ENCODE measurements at places on chromosomes 3 and 15.

GRCh38 chr3:150721285-150722130, 17.8 kb upstream of the ERICH6 start:
- H3K27ac ChIP-seq: no peak overlapping the region
- no peak for DNase-seq
- peaks cover 7% of the 10 kb centered on the region for H3K4me1 ChIP-seq
- H3K27me3 ChIP-seq: no peaks in the 10 kb centered on the region
- no peak overlapping the region for H3K4me3 ChIP-seq
- H3K36me3 ChIP-seq: peaks cover 1% of the 10 kb centered on the region

DNA sequence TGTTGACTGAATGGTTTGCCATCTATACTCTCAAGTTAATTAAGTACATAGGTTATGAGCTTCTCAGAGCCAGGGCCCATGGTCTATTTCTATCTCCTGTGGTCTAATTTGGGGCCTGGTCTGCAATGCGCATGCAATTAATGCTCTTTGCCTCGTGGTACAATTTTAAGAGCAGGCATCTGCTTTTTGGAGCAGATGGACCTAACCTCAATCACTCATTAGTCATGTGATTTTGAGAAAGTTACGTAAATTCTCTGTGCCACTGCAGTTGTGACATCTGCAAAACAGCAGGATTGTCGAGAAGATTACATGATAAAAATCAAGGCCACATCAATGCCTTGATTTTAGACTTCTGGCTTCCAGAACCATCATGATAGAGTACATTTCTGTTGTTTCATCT, 543.7 kb upstream of the ADAMTS9 start:
- no peak overlapping the region for H3K27ac ChIP-seq
- H3K27me3 ChIP-seq: no peaks in the 10 kb centered on the region
- DNase-seq: no peak
- H3K4me1 ChIP-seq: no peaks in the 10 kb centered on the region
- H3K36me3 ChIP-seq: no peaks in the 10 kb centered on the region
- no peak overlapping the region for H3K4me3 ChIP-seq

DNA sequence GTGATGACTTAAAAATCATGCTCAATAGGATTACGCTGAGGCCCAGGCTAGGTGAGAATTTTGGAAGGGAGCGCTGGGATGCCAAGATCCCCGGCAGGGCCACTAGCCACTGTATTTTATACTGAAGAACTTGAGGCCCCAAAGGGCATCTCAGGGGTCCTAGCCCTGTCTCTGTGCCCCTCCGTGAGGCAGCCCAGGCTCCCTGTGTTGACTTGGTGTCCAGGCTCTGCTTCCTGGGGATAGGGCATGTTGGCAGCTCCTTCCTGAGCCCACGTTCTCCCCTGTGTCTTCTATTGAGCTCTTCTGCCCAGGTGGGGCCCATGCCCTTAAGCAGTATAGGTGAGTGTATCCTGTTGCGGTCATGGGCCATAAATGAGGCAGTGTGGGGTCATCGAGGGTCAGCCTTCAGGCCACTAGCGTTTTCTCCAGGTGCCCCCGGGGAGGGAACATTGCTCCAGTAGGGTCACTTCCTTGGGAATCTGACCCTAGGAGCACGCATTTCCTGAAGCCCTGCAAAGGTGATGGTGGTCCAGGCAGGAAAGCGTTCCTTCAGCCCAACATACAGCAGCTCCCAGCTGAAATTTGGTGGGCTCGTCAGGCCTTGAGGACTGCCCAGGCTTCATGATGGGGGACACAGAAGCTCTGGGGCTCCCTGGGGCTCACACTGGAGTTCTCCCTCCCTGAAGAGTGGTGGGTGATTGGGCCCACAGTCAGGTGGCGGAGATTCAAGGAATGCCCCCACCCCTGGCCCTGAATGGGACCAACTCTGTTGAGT, 189.4 kb downstream of the UBE3A start:
- no peak for DNase-seq
- H3K4me3 ChIP-seq: no peak overlapping the region
- H3K4me1 ChIP-seq: no peaks in the 10 kb centered on the region
- H3K27ac ChIP-seq: no peak overlapping the region
- no peaks in the 10 kb centered on the region for H3K36me3 ChIP-seq

- H3K4me1 ChIP-seq: no peaks in the 10 kb centered on the region
- no peak overlapping the region for H3K27ac ChIP-seq
- H3K4me3 ChIP-seq: no peak overlapping the region
These were observed 11.8 kb upstream of the UCN2 start for GRCh38 chr3:48575366-48575765.

- peaks cover 13% of the 10 kb centered on the region for H3K27me3 ChIP-seq
- DNase-seq: no peak
- H3K36me3 ChIP-seq: no peaks in the 10 kb centered on the region
These were observed 61.9 kb upstream of the STXBP5L start for GRCh38 chr3:120846073-120846472.

GRCh38 chr15:68561901-68562300, 16.9 kb upstream of the CORO2B start:
- no peak overlapping the region for H3K27ac ChIP-seq
- no peak for DNase-seq
- no peak overlapping the region for H3K4me3 ChIP-seq
- peaks cover 28% of the 10 kb centered on the region for H3K4me1 ChIP-seq

DNA sequence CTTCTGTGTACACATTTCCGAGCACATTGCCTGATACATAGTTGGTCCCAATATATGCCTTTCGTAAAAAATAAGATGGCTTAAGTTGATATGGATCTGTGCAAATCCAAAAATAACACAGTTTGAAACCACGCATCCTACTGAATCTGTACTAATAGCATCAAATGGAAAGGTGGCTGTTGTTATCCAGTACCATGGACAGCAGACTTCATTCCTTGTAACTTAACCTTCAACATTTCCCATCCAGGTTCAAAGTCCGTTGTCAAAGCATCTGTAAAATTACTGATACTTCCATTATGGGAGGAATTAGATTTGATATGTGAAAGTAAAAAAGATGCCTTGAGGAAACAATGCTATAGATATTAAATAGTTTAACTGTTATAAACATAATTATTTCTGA, 65.5 kb upstream of the C3orf49 start:
- H3K27ac ChIP-seq: no peak overlapping the region
- DNase-seq: no peak
- H3K27me3 ChIP-seq: peaks cover 8% of the 10 kb centered on the region
- H3K36me3 ChIP-seq: no peaks in the 10 kb centered on the region

GRCh38 chr3:108389372-108389771, 93.0 kb downstream of the HHLA2 start:
- no peak overlapping the region for H3K27ac ChIP-seq
- no peaks in the 10 kb centered on the region for H3K4me1 ChIP-seq
- peaks cover 7% of the 10 kb centered on the region for H3K27me3 ChIP-seq
- H3K36me3 ChIP-seq: no peaks in the 10 kb centered on the region

DNA sequence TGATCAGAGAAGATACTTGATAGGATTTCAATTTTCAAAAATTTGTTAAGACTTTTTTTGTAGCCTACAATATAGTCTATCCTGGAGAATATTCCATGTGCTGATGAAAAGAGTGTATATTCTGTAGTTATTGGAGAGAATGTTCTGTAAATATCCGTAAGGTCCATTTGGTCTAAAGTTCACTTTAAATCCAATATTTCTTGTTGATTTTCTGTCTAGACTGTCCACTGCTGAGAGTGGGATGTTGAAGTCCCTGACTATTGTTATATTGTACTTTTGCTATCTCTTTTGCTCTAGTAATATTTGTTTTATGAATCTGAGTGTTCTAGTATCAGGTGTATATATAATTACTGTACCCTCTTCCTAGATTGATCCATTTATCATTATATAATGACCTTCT, 406.2 kb upstream of the CNTN4 start:
- H3K27ac ChIP-seq: no peak overlapping the region
- no peaks in the 10 kb centered on the region for H3K27me3 ChIP-seq
- H3K4me3 ChIP-seq: no peak overlapping the region
- no peak for DNase-seq
- no peaks in the 10 kb centered on the region for H3K4me1 ChIP-seq

DNA sequence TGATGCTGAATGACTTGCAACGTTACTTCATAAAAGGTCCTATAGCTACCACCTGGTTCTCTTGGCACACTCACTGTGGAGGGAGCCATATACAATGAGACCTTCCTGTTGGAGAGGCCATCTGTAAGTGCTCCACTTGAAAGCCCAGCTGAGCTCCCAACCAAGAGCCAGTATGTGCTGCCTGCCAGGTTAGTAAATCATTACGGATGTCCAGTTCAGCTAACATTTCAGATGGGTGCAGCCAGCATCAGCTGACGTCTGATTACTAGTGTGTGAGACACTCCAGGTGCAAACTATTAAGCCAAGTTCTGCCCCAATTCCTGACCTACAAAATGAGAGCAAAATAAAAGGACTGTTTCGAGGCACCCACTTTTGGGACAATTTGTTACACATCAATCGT, 274.4 kb upstream of the ROBO2 start:
- H3K27ac ChIP-seq: no peak overlapping the region
- no peaks in the 10 kb centered on the region for H3K36me3 ChIP-seq
- no peak for DNase-seq
- H3K4me3 ChIP-seq: no peak overlapping the region
- no peaks in the 10 kb centered on the region for H3K27me3 ChIP-seq
- no peaks in the 10 kb centered on the region for H3K4me1 ChIP-seq

DNA sequence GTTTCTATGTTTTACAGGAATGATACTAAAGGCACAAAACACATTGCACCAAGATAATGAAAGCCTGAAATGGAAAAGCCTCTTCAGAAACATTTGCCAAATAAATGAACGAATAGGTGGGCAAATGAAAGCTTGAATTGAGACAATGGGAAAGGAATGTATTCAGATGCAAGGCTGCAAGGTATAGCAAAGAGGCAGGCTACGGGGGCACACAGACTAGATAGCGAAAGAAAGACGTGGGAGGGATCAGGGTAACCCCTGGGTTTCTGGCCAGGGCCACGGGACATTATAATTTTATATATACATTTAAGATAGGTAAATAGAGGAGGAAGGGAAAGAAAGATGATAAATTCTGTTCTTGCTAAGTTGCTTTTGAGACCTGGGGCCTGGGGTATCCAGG, 95.9 kb upstream of the NLGN1 start:
- H3K4me1 ChIP-seq: no peaks in the 10 kb centered on the region
- H3K27ac ChIP-seq: no peak overlapping the region
- DNase-seq: no peak
- peaks cover 2% of the 10 kb centered on the region for H3K27me3 ChIP-seq

GRCh38 chr3:74722211-74722610, 107.8 kb upstream of the CNTN3 start:
- no peak for DNase-seq
- no peaks in the 10 kb centered on the region for H3K36me3 ChIP-seq
- no peak overlapping the region for H3K27ac ChIP-seq

GRCh38 chr15:36005542-36005941, 459.6 kb upstream of the DPH6 start:
- no peak for DNase-seq
- H3K4me1 ChIP-seq: no peaks in the 10 kb centered on the region
- H3K4me3 ChIP-seq: no peak overlapping the region
- H3K27ac ChIP-seq: no peak overlapping the region
- H3K27me3 ChIP-seq: no peaks in the 10 kb centered on the region

GRCh38 chr3:55292360-55292759, 194.7 kb downstream of the WNT5A start:
- no peaks in the 10 kb centered on the region for H3K4me1 ChIP-seq
- no peaks in the 10 kb centered on the region for H3K36me3 ChIP-seq
- H3K4me3 ChIP-seq: no peak overlapping the region
- DNase-seq: no peak
- H3K27me3 ChIP-seq: peaks cover 4% of the 10 kb centered on the region

DNA sequence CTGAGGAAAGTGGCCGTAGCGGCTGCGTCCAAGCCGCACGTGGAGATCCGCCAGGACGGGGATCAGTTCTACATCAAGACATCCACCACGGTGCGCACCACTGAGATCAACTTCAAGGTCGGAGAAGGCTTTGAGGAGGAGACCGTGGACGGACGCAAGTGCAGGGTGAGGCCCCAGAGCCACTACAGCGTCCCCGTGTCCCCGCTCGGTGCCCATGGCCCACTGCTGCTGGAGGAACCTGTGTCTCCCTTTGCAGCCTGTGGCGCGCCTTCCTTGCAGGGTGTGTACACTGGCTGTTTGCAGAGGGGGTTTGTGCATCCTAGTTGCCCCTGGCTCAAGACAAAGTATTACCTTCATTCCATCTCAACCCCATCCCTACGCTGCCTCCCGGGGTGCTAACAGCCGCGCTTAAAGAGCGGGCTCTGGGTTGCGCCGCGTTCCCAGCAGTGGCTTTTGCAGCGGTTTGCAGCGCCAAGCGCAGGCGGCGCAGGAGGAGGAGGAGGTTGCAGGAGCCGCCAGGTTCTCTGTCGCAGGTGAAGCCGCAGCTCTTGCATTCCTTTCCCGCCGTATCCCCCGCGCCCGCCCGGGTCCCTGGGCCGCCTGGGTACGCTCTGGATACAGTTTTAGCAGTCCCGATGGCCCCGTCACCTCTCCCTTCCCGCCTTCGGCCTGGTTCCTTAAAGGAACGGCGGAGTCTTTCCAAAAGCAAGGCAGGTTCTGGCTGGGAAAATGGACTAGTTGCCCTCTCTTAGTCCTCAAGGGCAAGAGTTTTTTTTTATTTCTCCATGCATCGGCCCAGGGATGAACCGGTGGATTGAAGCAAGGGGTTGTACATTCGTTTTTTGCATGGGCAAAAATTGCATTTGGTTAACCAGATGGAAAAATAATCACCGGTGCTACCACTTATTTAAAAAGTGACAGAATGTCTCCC, 1.2 kb downstream of the CRABP1 start:
- no peaks in the 10 kb centered on the region for H3K36me3 ChIP-seq
- H3K27me3 ChIP-seq: peaks cover 12% of the 10 kb centered on the region
- H3K27ac ChIP-seq: no peak overlapping the region
- H3K4me1 ChIP-seq: no peaks in the 10 kb centered on the region
- no peak overlapping the region for H3K4me3 ChIP-seq

DNA sequence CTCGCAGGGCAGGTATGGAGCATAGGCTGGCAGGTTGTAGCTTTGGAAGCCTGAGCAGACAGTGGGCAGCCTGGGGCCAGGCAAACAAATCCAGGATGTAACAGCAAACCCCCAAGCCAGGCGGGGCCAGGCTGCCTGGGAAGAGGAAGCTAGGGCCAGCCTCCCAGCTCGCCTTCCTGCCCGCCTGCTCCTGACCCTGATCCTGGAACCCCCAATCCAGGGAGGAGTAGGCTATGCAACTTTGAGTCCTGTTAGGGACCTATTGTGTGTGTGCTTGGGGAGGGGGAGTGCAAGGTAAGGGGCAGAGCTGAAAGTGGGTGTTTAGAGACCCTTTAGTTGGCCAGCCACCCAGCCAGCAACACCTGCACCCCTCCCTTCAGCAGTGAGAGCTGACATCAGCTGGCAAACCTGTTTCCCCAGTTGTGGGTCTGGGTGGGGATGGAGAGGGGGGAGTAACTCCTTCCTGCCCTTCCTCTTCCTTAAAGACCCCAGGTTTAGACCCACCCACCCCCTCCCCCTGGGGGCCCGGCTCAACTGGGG, 2.5 kb downstream of the NBEAL2 start:
- H3K27me3 ChIP-seq: no peaks in the 10 kb centered on the region
- H3K4me1 ChIP-seq: peaks cover 83% of the 10 kb centered on the region
- H3K36me3 ChIP-seq: no peaks in the 10 kb centered on the region
- no peak for DNase-seq
- no peak overlapping the region for H3K4me3 ChIP-seq

- no peaks in the 10 kb centered on the region for H3K4me1 ChIP-seq
- DNase-seq: no peak
- peaks cover 2% of the 10 kb centered on the region for H3K27me3 ChIP-seq
- H3K4me3 ChIP-seq: no peak overlapping the region
- H3K27ac ChIP-seq: no peak overlapping the region
These were observed 67.6 kb upstream of the C3orf49 start for GRCh38 chr3:63751459-63751858.

Measured in naive thymus-derived CD8-positive, alpha-beta T cell (primary cell).